NCI-H2171 treated with DMSO at 0.1 percent for 48 hours (cell line): ENCODE measurements at places on chromosomes 4 and X.

DNA sequence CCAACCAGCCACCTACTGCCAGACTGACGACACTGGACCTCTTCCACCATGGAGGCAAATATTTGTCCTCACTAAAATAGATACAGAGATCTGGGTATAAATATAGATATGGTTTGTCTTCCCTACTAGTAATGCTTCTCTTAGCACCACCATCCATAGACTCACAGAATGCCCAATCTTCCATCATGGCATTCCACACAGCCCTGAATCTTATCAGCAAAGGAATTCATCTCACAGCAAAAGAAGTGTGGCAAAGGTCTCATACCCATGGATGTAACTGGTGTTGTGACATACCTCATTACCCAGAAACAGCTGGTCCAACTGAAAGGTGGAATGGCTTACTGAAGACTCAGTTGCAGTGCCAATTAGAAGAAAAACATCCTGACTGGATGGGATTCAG is 47.2 kb upstream of the HS6ST2 start:
- no peak for DNase-seq

GRCh38 chr4:161252520-161253141 is 911.2 kb downstream of the FSTL5 start:
- DNase-seq: peak; percentile 17

DNA sequence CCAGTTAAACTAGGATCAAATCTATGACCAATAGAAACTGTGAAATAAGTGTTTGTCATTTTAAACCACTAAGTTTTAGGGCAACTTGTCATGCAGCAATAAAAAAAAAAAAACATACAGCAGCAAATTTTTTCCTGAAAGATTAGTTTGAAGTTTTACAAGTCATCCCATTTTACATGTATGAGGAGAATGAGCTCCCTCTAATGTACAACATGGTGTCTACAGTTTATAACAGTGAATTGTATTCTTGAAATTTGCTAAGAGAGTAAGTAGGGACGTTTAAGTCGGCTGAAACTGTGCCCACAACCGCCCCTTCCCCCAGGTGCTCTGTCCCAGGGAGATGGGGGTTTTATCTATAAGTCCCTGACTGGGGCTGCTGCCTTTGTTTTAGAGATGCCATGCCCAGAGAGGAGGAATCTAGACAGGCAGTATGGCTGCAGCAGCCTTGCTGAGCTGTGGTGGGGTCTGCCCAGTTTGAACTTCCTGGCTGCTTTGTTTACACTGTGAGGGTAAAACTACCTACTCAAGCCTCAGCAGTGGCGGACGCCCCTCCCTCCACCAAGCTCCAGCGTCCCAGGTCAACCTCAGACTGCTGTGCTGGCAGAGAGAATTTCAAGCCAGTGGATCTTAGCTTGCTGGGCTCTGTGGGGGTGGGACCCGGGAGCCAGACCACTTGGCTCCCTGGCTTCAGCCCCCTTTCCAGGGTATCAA is 499.3 kb upstream of the CT83 start:
- DNase-seq: no peak

DNA sequence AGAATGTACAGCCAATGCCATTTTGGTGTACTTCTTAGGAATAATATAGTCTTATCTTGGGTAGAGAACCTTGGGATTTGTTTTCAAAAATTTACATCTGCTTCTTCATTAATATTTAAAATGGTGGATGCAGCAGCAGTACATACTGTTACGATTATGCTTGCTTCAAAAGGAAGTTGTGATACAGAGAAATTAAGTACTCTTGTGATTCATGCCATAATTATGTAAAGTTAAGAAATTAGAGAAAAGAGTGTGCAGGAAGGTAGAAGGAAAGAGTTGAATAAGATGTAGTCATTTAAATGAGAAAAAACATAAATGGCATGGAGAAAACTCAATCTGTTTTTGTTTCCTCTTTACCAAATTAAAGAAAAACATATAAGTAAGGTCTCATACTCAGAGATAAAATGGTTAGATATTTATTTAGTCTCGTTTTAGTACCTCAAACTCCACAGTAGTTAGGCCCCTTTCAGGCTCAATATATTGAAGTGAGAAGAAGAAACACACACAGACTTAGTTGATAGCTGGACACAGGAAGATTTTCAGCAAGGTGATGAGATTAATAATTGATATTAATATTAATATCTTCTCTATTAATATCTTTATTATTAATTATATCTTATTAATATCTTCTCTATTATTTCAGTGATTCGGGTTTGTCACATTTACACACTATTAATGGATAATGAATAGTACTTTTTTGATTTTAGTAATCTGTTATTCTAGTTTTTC is 70.1 kb upstream of the HPGD start:
- no peak for DNase-seq

- DNase-seq: no peak
Observed at GRCh38 chrX:17078031-17078720, 131.7 kb downstream of the REPS2 start.
